ENCODE measurements at places on chromosomes 7 and 10.

DNA sequence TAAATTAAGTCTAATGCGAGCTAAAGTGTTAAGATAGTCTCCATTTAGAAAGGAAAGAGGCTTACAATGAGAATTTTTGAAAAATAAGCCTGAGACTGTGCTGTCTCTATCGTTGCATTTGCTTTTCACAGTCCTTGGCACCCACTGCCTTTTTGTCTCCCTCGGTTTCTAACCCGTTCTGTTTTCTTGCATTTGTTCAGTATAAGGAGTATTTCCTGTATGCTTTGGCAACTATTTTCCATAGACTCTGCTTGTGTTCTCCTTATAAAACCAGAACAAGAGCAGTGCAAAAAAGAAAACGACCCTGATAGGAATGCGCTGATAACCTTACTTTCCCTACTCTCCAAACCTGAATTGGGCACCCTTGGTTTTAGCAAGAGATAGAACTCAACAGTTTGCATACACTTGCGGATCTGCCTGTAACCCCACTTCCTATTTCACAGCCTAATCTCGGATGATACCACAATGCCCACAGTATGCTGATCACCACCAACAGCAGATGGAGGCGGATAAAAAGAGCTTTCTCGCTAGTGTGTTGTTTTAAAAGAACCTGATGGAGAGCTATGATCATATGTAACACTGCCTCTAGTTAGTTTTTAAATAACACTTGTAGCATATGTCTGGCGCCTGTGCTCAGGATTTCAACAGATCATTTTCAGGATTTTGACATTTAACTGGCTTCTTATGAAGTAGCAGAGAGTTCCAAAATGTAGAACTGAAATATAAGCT is 1.6 kb upstream of the ARHGAP12 start:
- peaks cover 26% of the 10 kb centered on the region for H3K4me1 ChIP-seq
- H3K36me3 ChIP-seq = no peaks in the 10 kb centered on the region
- H3K27ac ChIP-seq = peak overlapping the region; percentile 93
- peak; percentile 11 for DNase-seq
- H3K27me3 ChIP-seq = no peaks in the 10 kb centered on the region

DNA sequence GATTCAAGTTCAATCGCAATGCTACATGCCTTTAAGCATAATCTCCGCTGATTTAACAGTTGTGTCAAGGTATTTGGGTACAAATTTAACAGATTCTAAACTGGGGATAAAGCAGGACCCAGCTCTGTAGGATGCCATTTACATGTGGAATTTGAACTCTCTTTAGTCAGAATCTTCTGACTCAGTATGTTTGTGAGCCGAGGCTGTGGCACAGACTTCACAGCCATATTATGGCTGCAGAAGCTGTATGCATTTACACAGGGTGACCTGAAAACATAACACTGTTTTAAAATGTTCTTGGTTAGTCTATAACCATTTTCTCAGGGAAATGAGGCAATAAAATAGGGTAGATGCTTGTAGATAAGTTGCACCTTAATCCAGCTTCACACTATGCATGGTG is 8.7 kb downstream of the PDLIM1 start:
- peaks cover 63% of the 10 kb centered on the region for H3K4me1 ChIP-seq
- no peak overlapping the region for H3K27ac ChIP-seq
- no peak overlapping the region for H3K4me3 ChIP-seq
- DNase-seq = no peak

- H3K27me3 ChIP-seq = peaks cover 1% of the 10 kb centered on the region
- no peaks in the 10 kb centered on the region for H3K36me3 ChIP-seq
- DNase-seq = no peak
- H3K4me3 ChIP-seq = no peak overlapping the region
Observed at GRCh38 chr10:121032460-121032859, 181.3 kb downstream of the WDR11 start.

GRCh38 chr10:132470410-132471124 is 67.0 kb upstream of the INPP5A start:
- peaks cover 5% of the 10 kb centered on the region for H3K27me3 ChIP-seq
- no peak overlapping the region for H3K27ac ChIP-seq
- no peak overlapping the region for H3K4me3 ChIP-seq
- DNase-seq = no peak
- H3K4me1 ChIP-seq = no peaks in the 10 kb centered on the region
- H3K36me3 ChIP-seq = peaks cover 6% of the 10 kb centered on the region

Data from memory B cell (primary cell).